ENCODE measurements at places on chromosomes 1 and 21.

DNA sequence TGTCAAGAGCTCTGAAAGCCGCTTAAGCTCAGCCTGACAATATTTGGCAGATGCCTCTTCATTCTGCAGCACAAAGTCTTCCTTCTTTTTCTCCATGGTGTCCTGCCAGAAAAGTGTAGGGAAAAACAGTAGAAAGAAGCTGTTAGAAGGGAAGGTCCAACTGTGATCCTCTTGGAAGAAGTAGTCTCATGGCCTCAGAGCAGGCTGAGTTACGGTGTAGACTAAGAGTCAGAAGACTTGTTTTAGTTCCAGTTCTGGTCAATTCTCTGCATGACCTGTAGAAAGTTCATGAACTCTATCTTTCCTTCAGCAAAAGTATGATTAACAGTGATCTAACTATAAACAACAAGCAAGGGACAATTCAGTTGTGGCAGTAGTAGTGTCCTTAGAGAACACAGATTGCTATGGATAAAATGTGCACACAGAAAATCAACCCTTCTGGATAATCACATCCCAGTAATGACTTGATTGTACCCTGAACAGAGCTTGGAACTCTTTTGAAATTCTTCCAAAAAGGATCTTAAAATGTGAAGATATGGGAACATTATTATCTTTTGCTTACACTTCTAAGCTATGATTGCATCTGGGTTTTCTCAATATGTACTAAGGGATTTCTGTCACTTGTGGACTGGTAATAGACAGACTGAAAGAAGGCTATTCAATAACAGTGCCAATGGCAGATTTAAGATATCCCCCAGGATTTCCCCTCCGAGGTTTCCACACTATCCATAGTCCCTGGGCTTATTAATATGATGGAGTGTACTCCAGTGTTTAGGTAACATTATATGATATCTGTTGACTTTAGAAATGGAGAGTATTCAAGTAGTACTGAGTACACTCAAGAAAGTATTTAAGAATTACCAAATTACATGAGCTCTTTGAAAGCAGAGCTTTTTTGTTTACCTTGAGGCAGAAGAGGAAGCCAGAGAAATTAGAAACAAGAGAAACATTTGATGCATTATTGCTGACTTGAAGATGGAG, 22.1 kb upstream of the GBP2 start:
- no peak for DNase-seq

- DNase-seq: no peak
Measured at GRCh38 chr21:39149882-39150281, 33.4 kb downstream of the PSMG1 start.

DNA sequence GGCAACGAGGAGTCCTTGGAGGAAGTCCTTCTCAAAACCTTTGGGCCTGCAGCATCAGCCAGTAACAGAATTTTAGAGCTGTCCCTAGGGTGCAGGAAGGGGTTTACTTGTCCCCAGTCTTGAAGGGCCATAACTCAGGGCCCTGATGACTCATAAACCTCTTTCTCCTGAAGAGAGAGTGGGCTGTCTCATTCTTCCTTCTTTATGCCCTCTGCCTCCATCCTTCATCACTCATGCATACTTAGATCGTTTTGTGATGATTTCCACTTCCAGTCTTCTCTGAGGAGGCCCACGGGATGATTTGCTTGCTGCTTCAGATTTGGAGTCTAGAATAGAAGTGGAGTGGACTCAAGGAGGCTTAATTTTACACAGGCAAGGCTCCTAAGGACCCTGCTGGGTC, 60.2 kb downstream of the NDUFS5 start:
- DNase-seq: no peak

GRCh38 chr1:116902027-116902426, 7.7 kb upstream of the PTGFRN start:
- no peak for DNase-seq

- DNase-seq: no peak
Measured at GRCh38 chr1:74780594-74780993, 47.6 kb downstream of the TYW3 start.

DNA sequence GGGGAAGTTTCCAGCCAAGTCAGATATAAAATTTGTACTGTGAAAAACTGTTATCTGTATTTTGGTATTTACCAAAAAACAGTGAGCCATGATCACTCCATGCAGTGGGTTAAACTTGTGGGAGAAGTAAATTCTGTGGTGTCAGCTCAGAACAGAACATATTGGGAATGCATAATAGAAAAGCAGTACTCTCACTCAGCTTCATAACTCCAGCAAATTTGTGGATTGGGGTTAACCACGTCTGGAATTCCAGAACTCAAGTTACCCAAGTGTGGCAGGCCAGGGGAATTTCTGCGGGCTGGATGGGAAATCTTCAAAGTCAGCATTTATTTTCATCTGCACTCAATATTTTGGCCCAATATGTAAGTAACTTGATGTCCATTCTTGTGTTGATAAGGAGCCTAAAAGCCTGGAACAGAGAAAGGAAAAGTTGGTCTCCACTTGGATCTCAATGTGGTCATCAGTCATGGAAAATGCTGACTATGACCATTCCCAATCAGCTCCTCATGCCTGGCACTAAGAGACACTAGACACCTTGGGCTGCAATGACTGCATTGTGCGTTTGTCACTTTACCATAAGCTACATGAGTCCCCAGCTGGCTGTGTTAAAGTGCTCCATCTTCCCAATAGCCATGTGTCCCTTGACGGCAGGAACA, 39.1 kb upstream of the ENAH start:
- DNase-seq: no peak

- peak; percentile 11 for DNase-seq
Measured at GRCh38 chr1:207798847-207799246, 47.0 kb downstream of the CD46 start.

- DNase-seq: peak; percentile 43
Measured at GRCh38 chr1:1157426-1157913, 16.2 kb upstream of the TTLL10 start.

GRCh38 chr1:164720440-164721227, 161.7 kb downstream of the PBX1 start:
- DNase-seq: no peak

GRCh38 chr21:31893851-31894415, 21.1 kb downstream of the HUNK start:
- no peak for DNase-seq

- DNase-seq: no peak
Measured at GRCh38 chr1:194268839-194269238, 1082.4 kb upstream of the B3GALT2 start.

DNA sequence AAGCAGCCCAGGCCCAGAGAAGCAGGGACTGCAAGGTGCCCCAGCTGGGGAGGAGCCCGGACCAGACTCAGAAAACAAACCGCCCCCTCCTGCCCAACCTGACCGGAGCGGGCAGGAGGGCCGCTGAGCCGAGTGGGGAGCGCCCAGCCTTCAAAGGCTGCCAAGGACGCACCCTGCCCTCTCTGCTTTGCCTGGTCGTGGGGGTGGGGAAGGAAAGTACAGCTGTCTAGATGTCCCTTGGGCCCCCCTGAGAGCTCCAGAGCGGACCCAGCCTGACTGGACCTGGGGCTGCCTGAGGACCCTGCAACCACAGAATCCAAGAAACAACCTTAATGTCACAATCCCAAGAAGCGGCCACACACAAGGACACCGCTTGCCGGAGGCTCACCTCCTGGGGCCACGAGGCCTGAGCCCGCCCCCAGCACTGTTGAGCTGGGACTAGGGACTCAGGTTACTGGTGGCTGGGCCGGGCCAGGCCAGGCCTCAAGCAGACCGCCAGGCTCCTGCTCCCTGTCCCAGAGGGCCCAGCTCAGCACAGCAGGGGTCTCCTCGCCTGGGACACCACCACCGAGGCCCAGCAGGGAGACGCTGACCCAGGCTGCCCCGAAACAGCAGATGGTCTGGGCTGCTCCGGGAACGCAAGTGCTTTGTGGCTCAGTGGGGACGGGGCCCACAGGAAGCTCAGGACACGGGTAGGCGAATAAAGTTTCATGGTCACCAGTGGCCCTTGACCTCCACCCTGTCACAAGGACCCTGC, 1.4 kb downstream of the DVL1 start:
- DNase-seq: no peak

- DNase-seq: no peak
Measured at GRCh38 chr1:25744140-25744581, 55.8 kb upstream of the SELENON start.

- DNase-seq: no peak
Measured at GRCh38 chr1:235673981-235674380, 24.4 kb upstream of the GNG4 start.

- no peak for DNase-seq
Measured at GRCh38 chr1:147738739-147739476, 21.5 kb downstream of the GJA5 start.

- no peak for DNase-seq
Measured at GRCh38 chr1:41102653-41103052, 81.1 kb upstream of the SLFNL1 start.

- DNase-seq: no peak
Measured at GRCh38 chr1:156676820-156677615, at the start of gene NES. NES (minus strand) TSS chr1:156677407; CDS start chr1:156677264, 143 bp downstream.

- DNase-seq: no peak
Measured at GRCh38 chr1:16980473-16981268, at the start of gene MFAP2. MFAP2 (minus strand) TSS chr1:16980620; CDS start chr1:16978273, 2,347 bp downstream.

- no peak for DNase-seq
Measured at GRCh38 chr1:66732407-66733166, 19.7 kb upstream of the DYNLT5 start.

DNA sequence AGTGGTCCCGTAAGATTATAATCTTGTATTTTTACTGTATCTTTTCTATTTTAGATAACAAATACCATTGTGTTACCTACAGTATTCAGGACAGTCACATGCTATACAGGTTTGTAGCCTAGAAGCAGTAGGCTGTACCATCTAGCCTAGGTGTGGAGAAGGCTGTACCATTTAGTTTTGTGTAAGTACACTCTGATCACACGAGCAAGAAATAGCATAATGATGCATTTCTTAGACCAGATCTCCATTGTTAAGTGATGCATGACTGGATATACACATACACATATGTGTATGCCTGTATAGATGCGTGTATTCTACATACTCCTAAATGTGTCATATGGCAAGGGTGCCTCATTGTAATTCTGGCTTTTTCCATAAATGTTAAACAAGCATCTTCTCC, 33.9 kb downstream of the GALNT2 start:
- no peak for DNase-seq

DNA sequence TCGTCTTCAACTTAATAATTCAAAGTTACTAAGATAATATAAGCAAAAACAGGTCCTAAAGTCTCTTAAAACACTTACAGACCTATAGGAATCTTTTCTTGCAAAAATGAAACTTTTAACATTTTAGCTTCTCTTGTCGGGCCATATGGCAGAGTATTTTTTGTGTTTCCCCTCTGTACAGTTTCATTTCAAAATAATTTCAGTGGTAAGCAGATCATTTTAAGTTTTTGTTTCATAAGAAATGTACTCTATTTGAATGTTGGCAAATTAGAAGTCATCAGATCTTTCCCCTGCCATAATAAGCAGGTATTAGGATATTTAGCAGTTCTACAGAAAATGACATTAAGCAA, 37.9 kb downstream of the RGL1 start:
- DNase-seq: no peak

- DNase-seq: no peak
Measured at GRCh38 chr1:223727541-223727940, 15.2 kb downstream of the CAPN2 start.

DNA sequence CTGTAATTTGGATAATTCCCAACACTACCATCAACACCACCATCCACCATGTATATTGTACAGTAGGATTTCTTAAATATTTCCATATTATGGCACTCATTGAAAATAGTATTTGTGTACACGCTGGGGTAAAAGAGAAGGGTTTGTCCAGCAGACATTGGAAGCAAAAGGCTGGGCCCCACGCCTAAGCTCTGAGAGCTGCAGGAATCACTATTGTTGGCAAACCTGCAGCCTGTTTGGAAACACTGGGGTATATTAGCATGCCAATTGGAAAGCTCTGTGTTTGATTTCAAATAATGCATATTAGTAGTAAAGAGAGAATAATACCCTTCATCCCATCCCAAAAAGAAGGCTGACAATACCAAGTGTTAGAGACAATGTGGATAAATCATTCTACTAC, 81.5 kb upstream of the DPYD start:
- DNase-seq: no peak

GRCh38 chr1:37001703-37002102, 32.6 kb downstream of the GRIK3 start:
- DNase-seq: no peak

DNA sequence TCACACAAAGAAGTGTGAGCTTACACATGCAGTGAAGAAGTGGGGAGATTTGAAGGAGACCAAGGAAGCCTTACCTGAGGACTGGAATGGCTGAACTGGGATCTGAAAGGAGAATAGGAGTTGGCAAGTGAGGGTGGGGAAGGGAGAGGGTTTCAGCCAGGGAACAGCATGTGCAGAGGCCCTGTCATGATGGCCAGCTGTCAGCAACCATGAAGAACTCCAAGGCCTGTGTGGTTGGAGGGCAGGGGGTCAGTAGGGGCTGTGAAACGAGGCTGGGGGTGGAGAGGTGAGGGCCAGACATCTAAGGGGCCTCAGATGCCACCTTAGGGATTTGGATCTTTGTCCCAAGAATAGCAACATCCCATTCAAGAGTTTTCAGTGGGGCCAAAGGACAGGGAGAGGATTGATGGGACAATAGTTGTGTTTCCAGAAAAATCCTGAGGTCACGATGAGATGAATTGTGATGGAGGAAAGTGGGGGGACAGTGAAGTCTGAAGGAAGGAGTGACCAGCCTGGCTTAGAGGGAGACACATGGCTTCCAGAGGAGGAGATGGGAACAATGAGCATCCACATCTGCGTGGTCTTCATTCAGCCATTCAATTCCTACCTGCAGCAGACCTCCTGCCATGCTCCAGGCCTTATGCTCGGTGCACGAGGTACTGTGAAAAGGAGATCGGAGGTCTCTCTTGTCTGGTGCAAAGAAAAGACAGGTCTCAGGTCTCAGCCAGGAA, 187.6 kb downstream of the MATN1 start:
- no peak for DNase-seq

- DNase-seq: no peak
Measured at GRCh38 chr1:76075877-76076276, 1.3 kb downstream of the ST6GALNAC3 start.

DNA sequence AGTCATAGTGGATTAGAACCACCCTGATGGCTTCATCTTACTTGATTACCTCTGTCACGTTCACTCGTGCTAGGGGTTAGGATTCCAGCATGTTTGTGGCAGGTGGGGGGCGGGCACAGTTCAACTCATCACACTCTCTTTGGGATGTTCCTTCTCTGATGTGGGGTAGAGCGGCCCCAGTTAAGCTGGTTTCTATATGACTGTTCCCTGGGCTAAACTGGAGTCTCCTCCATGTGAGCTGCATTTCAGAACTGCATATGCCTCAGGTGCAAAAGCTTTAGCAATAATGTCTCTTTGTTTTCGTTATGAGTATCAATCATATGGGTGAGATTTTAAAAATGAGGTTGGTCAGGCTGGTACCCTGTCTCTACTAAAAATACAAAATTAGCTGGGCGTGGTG, 393.2 kb downstream of the RPS6KC1 start:
- no peak for DNase-seq

- no peak for DNase-seq
Measured at GRCh38 chr1:59857679-59858354, 43.1 kb downstream of the HOOK1 start.
